ENCODE measurements at places on chromosomes 3 and 15. TPM values are rescaled to one million over a fixed set of nuclear protein-coding genes. Genes with fewer than 3 reads are reported as not detected.

DNA sequence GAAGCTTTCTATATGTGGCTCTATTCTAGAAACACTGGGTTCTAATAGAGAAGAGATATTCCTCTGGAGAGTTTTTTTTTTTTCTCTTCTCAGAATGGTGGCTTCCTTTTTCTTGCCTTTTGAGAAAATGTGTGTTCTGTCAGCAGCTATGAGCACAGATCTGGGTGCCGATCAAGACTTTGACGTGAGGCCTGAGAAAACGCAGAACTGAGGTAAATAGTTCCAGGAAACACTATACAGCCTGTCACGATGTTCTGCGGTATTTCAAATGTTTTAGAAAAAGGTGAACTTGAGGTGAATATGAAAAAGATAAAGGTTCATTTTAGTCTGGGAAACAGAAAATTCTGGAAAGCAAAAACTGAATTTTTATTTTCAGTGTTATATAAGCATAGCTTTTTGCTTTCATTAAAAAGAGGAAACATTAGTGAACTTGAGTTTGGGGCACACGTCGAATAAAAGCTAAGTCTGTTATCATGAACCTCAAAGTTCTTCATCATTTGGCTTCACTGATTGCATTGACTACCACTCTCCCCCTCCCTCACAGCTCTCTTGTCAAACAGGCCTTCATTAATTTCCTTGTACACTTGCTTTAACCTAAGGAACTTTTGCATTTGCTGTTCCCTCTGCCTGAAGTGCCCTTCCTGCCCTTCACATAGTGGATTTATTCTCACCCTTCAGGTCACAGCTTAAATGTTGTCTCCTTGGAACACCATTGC, 265.1 kb downstream of the NFKBIZ start:
- no peak for DNase-seq
- H3K27me3 ChIP-seq = no peaks in the 10 kb centered on the region
- H3K36me3 ChIP-seq = no peaks in the 10 kb centered on the region
- no peak overlapping the region for H3K4me3 ChIP-seq
- no peak overlapping the region for H3K27ac ChIP-seq

Gene VGLL3
- total RNA-seq = 10.4 TPM

GRCh38 chr15:83720468-83720867, 66.5 kb downstream of the ADAMTSL3 start:
- no peak overlapping the region for H3K4me3 ChIP-seq
- DNase-seq = no peak
- no peaks in the 10 kb centered on the region for H3K27me3 ChIP-seq
- no peaks in the 10 kb centered on the region for H3K36me3 ChIP-seq
- no peaks in the 10 kb centered on the region for H3K4me1 ChIP-seq
- no peak overlapping the region for H3K27ac ChIP-seq

Gene CPLX3
- total RNA-seq = 0.09 TPM

Gene OR5H15
- not detected for total RNA-seq

DNA sequence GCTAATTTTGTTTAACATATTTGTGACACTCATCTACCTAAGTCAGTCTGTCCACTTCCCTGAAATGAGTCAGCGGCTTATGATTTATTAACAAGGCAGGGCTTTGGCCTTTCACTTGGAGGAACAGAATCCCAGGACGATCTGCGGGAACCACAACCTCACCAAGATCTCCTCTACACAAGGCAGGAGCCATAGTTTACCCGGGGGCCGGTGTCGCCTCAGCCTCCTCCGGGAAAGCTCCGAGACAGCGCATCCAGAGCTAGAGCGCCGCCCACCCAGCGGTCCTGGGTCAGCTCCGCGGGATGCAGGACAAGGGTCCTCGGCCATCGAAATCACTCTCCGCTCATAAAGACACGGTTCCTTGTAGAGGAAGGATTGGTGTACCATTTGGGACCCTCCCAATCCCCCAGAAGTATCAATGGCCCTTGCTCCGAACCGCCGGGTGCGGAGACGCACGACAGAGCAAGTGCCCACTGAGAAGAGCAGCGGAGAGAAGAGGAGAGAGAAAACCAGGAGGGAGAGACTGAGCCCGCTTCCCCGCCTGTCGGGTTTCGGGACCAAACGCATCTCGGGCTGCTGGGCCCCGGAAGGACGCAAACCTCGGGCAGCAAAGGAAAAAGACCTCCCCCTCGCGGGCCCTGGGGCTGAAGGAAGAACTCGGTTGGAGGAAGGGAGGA, 13.1 kb upstream of the ALCAM start:
- peak; percentile 38 for DNase-seq
- H3K4me3 ChIP-seq = peak overlapping the region; percentile 73
- peaks cover 13% of the 10 kb centered on the region for H3K4me1 ChIP-seq
- H3K36me3 ChIP-seq = no peaks in the 10 kb centered on the region
- H3K27ac ChIP-seq = no peak overlapping the region

Gene IL12A
- total RNA-seq = 0.69 TPM

Gene EEFSEC
- 16.1 TPM for total RNA-seq

- H3K4me3 ChIP-seq = no peak overlapping the region
- no peaks in the 10 kb centered on the region for H3K36me3 ChIP-seq
Measured at GRCh38 chr3:157865352-157866000, 240.7 kb downstream of the SHOX2 start.

DNA sequence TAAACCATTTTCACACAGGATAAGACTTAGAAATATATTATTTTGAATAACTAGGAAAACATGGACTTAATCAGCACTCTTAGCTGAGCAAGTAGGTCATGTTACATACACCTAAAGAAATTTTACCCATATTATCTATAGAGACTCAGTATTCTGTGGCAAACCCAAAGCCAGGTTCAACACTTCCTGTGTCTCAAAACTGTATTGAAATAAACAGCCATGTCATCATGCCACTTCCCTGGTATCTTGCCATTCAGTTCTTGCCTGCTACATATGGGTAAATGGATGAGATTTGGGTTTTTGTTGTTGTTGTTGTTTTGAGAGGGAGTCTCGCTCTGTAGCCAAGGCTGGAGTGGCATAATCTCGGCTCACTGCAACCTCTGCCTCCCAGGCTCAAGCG, 141.5 kb upstream of the PLXND1 start:
- H3K27ac ChIP-seq = 0 out of 2 replicates have a peak overlapping the region, but pooled peaks have one; percentile 51
- peaks cover 9% of the 10 kb centered on the region for H3K36me3 ChIP-seq
- H3K4me3 ChIP-seq = no peak overlapping the region
- no peak for DNase-seq
- H3K4me1 ChIP-seq = peaks cover 14% of the 10 kb centered on the region
- H3K27me3 ChIP-seq = no peaks in the 10 kb centered on the region
